ENCODE measurements at places on chromosomes 2 and 18.

GRCh38 chr2:19711470-19712372, 190.1 kb downstream of the TTC32 start:
- no peak for DNase-seq

DNA sequence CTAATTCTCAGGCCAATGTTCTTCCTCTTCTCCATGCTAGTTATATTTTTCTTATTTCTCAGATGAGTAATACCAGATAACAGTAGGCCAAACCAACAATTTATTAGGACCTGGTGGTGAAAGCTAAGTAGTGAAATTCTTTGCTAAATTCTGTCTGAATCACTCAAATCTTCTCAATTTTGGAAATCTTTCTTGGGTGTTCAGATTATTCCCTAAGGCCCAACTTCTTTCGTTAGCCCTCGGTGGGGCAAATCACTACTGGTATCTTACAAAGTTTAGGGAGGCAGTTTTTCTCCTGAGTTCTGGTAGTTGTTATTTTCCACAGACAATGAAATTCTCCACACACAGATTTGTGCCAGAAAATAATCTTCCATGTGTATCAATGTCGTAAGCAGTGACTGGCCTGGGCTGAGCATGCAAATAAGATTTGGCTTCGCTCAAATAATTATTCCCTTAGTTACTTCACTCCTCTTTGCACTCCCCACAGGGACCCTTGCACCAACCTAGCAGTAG, 443.5 kb upstream of the SLC14A2 start:
- DNase-seq = no peak

GRCh38 chr2:165016772-165017411, 61.6 kb upstream of the SLC38A11 start:
- no peak for DNase-seq

GRCh38 chr2:233772583-233772982, 5.5 kb upstream of the MROH2A start:
- no peak for DNase-seq

DNA sequence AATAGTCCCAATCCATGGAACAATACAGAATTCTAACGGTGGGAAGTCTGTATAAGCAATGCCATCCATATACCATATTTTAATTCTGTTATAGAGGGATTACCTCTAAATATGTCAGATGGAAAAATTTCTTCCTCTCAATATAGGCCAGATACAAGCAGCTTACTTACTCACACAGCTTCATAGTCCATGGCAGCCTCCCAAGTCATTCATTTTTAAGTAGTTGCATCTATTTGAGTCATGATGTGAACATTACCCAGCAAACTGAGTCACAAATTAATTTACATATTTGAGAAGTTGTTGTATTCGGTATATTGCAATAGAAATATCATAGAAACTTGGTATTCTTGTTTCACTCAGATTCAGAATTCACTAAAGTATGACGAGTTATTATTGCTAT, 20.3 kb downstream of the TBR1 start:
- no peak for DNase-seq

GRCh38 chr18:58536202-58536516, 92.7 kb downstream of the ALPK2 start:
- DNase-seq = no peak
